Activated CD8-positive, alpha-beta memory T cell treated with anti-CD3 and anti-CD28 coated beads, Interleukin-2, amount 50 U/mL, for 4 hours (primary cell): ENCODE measurements at places on chromosomes 16 and 17.
A peak's percentile ranks its signal among the peaks of the same experiment; 100 is the strongest.

DNA sequence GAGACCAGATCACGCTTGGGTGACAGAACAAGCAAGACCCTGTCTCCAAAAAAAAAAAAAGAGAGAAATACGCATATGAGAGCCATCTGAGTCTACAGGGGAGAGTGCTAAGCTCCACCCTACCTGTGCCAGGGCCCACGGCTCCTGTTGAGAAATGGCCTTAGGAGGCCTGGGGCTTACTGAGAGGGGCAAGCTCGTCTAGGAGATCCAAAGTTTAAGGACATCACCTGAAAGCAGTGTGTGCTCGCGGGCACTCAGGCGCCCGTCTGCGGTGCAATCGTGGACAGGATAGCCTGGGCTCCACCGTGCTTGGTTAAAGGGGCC is 14.5 kb upstream of the BAIAP2 start:
- no peak for DNase-seq

DNA sequence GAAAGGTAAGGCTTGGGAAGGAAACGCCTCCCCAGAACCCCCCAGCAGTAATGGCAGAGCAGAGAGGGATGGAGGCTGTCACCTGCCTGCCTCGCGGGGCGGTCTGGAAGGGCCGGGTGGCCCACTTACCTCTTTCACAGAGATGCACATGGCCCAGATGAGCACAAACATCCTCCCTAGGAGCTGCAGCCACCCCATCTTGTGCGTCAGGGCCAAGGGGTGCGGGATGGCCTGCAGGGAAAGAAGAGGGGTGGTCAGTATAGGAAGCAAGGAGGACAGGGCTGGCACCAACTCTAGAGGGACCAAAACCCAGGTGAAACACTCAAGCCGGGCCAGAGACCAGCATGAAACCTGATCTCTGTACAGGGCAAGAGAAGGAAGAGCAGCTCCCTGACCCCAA is 29.7 kb downstream of the TRPV3 start:
- no peak for DNase-seq

DNA sequence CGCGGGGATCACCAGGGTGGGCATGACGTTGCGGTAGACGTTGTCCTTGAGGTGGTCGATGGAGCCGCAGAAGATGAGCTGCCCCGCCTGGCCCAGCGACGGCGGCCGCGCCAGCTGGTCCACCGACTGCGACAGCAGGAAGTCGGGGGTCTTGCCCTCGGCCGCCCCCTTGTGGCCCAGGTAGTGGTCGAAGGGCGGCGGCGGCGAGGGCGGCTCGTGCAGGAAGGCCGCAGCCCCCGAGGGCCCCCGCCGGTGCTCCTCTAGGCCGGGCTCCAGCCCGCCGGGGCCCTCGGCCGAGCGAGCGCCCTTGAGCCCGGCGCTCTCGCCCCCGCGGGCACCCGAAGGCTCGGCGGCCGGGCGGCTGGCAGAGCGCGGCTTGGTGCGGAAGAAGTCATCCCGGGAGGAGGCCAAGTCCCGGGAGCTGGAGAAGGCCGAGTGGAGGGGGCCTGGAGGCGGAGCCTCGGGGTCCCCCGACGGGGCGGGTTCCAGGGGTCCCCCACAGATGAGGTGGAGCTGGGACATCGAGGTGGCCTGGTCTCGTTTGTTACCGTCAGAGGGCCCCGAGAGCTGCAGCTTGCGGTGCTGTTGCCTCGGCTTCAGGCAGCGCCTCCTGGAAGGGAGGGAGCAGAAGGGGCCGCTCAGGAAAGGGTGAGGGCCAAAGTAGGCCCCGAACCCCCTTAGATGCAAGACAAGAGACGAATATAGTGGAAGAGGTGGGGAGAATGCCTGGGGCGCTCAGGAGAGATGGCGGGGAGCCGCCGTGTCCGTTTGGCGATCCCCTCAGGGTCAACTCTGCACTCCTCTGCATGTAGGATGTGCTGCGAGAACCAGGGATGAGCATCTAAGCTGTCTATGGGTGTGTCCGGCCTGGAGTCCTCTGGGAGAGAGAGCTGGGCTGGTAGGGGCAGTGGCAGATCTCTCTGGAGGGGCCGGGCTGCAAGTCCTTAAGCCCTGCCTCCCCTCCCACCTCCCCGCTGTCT is 8.8 kb downstream of the FAM171A2 start:
- peak; percentile 73 for DNase-seq

DNA sequence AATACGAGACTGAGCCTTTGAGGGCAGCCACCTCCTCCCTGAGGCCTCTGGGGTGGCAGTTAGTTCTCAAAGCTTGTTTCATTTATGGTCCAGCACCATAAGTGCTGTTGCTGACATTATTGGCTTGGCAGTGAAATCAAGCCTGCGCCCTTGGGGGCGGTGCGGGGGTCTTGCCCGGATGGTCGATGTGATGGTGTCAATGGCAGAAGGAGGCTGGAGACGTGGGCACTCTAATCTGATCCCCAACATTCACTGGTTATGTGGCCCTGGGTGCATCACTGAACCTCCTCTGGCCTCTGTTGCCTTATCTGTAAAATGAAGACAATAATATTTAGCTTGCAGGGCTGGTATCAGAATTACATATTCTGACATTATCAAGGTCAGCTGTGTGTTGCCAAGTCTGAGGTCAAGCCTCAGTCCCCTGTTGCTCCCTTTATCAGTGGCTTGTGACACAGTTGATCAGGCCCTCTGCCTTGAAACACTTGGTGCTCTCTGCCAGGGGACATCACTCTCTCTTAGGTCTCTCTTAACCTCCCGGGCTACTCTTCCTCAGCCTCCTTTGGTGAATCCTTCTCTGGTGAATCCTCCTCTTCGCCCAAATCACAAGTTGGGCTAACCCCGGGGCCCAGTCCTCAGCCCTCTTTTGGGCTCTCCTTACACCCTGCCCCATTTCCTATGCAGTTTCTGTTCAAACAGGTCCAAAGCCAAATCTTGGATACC is 11.8 kb upstream of the TMEM220 start:
- DNase-seq: no peak

- DNase-seq: no peak
Measured at GRCh38 chr17:915538-916201, 63.9 kb downstream of the NXN start.

DNA sequence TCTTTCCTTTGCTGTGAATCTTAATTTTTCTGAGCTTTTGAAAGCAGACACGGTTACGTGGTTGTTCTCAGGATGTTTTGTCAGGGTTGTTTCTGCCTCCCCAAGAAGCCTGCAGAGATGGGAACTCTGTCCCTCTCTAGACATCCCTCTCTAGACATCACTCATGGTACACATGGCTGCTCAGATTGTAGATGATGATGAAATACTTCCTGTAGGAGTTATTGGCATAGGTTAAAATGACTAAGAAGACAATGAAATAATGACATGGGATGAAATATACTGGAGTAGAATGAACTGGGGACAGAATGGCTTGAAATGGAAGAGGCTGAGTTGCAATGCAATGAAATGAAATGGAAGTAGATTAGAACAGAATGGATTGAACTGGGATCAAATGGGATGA is 253.4 kb downstream of the SHISA9 start:
- DNase-seq: no peak

GRCh38 chr16:22321340-22322001 is 24.3 kb downstream of the POLR3E start:
- DNase-seq: peak; percentile 67

DNA sequence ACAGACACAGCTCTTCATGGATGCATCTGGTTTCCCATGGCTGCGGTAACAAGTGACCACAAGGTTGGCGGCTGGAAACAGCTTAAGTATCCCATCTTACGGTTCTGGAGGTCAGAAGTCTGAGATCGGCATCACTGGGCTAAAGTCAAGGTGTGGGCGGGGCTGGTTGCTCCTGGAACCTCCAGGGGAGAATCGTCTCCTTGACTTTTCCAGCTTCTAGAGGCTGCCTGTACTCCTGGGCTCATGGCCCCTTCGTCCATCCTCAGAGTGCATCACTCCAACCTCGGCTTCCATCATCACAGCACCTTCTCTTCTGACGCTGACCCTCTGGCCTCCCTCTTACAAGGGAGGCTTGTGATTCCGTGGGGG is 12.9 kb upstream of the CRISPLD2 start:
- DNase-seq: no peak

- no peak for DNase-seq
Measured at GRCh38 chr16:69816996-69817395, 54.9 kb downstream of the WWP2 start.

DNA sequence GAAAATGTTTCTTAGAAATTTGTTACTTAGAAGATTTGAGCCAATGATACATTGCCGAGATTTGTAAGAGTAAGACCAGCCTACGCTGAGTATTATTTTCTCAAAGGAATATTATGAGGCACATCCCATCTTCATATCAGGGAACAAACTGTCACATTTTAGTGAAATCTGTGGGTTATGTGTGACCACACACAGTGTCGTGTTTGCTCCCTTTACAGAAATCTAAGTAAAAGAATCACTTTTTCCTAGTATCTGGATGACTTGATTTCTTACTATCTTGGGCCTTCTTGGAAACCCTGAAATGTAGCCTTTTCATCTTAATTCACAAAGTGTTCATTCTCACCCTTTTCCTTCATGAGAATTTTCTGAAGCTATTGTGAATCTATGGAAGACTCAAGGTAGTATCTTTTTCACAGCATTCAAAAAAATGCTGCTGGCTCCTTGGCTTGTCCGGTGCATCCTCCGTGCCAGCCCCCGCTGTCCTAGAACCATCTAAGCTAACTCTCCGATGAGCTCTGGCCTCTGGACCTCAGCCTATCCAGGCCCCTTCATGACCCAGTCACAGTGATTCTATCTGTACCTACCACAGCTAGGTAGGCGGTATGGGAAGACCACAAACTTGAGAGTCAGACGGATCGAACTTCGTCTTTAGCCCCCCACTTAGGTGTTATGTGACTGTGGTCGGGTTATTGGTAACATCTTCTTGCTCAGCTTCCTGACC is 524.3 kb downstream of the MAF start:
- DNase-seq: no peak

GRCh38 chr17:40497695-40498094 is 3.7 kb downstream of the TNS4 start:
- no peak for DNase-seq

GRCh38 chr17:15453246-15453645 is 14.2 kb downstream of the CDRT4 start:
- no peak for DNase-seq

GRCh38 chr16:85245307-85246172 is 133.3 kb upstream of the CIBAR2 start:
- DNase-seq: peak; percentile 52
